ENCODE measurements at places on chromosomes 16 and 17. TPM values are rescaled to one million over a fixed set of nuclear protein-coding genes. Genes with fewer than 3 reads are reported as not detected.

DNA sequence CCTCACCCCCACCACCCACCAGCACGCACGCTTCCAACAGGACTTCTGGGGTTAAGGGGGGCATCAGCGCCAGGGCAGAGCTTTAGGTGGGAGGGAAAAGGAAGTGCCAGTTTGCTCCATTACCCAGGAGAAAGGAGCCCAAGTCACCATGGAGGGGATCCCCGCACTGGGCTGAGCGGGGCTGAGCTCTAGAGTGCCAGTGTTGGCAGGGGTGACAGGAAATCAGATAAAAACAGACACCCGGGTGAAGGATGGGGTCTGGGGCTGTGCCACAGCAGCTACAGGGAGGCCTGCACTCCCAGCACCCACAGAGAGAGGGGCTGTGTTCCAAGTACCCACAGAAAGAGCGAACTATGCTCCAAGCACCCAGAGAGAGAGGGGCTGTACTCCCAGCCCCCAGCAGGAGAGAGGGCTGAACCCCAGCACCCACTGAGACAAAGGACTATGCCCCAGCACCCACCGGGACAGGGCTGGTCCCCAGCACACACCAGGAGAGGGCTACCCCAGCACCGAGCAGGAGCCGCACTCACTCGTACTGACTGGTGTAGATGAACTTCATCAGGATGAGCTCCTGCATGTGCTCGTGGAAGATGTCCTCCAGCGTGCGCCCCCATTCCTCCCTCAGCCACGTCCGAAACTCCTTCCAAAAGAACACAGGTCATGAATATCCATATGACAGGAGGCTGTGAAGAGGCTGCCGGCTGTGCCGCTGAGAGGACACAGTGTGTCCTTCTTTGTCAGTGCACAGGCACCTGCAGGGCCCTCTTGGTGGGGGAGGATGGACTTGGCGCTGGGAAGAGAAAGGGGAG lies 18.6 kb upstream of the C16orf95 start:
- H3K4me3 ChIP-seq, result no peak overlapping the region
- no peaks in the 10 kb centered on the region for H3K27me3 ChIP-seq
- H3K4me1 ChIP-seq, result no peaks in the 10 kb centered on the region
- H3K27ac ChIP-seq, result no peak overlapping the region
- DNase-seq, result no peak

GRCh38 chr17:33292201-33292980 lies 704 bp downstream of the ASIC2 start:
- no peak overlapping the region for H3K4me3 ChIP-seq
- peaks cover 5% of the 10 kb centered on the region for H3K4me1 ChIP-seq
- no peak for DNase-seq
- no peak overlapping the region for H3K27ac ChIP-seq

GRCh38 chr17:42098730-42099399 lies 592 bp upstream of the ZNF385C start:
- H3K36me3 ChIP-seq, result peaks cover 6% of the 10 kb centered on the region
- H3K27me3 ChIP-seq, result peaks cover 11% of the 10 kb centered on the region
- H3K27ac ChIP-seq, result no peak overlapping the region
- H3K4me3 ChIP-seq, result no peak overlapping the region
- DNase-seq, result no peak
- H3K4me1 ChIP-seq, result peaks cover 13% of the 10 kb centered on the region

DNA sequence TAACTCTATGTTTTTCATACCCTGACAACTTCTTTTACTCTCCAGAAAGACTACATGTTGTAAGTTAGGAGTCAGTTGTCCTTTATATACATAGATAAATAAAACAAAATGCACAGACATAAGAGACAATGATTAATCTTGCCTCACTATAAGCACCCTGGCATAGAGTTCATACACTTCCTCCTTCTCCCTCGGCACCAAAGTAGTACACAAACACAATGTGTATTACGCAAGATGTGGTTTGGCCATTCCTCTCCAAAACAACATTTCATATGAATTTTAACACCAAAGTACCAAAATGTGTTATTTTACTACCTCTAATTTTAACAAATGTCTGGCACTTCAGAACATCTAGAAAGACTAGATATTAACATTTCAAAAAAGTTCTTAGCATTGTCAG lies 17.2 kb upstream of the SLFN11 start:
- H3K27ac ChIP-seq, result no peak overlapping the region
- no peaks in the 10 kb centered on the region for H3K27me3 ChIP-seq
- no peaks in the 10 kb centered on the region for H3K36me3 ChIP-seq
- DNase-seq, result no peak

GRCh38 chr16:55476625-55477533 lies 2.1 kb upstream of the MMP2 start:
- H3K27me3 ChIP-seq, result peaks cover 19% of the 10 kb centered on the region
- no peak overlapping the region for H3K4me3 ChIP-seq
- no peaks in the 10 kb centered on the region for H3K4me1 ChIP-seq
- no peak for DNase-seq

DNA sequence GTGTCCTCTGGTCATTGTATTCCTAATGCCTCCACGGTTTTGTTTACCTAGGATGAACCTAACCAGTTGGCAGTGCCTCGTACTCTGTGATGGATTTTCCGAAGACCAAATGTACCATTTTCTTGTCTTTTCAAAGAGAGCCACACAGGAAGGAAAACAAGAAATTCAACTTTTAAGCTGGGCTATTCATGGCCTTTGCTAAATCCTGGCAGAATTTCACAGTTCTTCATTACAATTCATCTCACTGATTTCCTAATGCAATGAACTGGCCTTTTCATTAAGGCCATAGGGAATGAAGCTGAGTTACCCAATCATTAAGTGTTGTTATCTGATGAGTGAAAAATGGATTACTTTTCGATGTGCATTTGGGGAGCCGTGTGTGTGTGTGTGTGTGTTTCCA lies 7.9 kb upstream of the KCNJ16 start:
- H3K27ac ChIP-seq, result no peak overlapping the region
- no peak for DNase-seq
- H3K36me3 ChIP-seq, result no peaks in the 10 kb centered on the region

- H3K27ac ChIP-seq, result no peak overlapping the region
- H3K27me3 ChIP-seq, result no peaks in the 10 kb centered on the region
- peaks cover 16% of the 10 kb centered on the region for H3K4me1 ChIP-seq
Observed at GRCh38 chr17:80827646-80828643, 163.7 kb upstream of the CHMP6 start.

DNA sequence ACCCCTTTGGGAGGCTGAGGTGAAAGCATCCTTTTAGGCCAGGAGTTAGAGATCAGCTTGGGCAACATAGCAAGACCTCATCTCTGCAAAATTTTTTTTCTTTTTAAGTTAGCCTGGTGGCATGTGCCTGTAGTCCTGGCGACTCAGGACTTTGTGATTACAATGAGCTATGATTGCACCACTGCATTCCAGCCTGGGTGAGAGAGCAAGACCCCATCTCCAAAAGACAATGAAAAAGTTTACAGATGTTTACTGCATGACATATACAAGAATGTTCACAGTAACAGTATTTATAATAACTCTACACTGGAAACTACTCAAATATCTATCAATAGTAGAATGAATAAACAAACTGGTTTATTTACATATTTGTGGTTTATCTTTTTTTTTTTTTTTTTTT lies 33.1 kb upstream of the CCL22 start:
- no peaks in the 10 kb centered on the region for H3K27me3 ChIP-seq
- no peak for DNase-seq
- H3K4me3 ChIP-seq, result no peak overlapping the region
- H3K4me1 ChIP-seq, result no peaks in the 10 kb centered on the region
- H3K27ac ChIP-seq, result no peak overlapping the region

DNA sequence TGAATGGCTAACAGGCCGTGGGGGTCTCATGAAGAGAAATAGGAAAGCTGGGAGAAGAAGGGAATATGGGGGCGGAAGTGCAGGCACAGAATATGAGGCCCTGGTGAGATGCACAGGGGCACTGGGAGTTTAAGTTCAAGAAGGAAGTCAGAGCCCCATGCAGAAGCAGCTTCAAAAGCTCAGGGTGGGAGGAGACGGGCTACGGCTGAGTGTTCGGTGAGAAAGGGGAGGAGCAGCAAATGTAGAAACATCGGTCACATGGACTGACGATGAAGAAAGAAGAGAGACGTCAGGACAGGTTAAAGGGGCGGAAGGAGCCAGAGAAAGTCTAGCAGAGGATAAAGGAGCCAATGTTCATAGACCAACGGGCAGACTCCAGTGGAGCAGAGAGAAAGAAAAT lies 204.5 kb upstream of the ZFHX3 start:
- H3K4me1 ChIP-seq, result no peaks in the 10 kb centered on the region
- H3K36me3 ChIP-seq, result no peaks in the 10 kb centered on the region
- no peak for DNase-seq
- no peaks in the 10 kb centered on the region for H3K27me3 ChIP-seq
- no peak overlapping the region for H3K4me3 ChIP-seq

- no peaks in the 10 kb centered on the region for H3K36me3 ChIP-seq
- no peak overlapping the region for H3K27ac ChIP-seq
- peaks cover 29% of the 10 kb centered on the region for H3K27me3 ChIP-seq
- peaks cover 35% of the 10 kb centered on the region for H3K4me1 ChIP-seq
- no peak for DNase-seq
Observed at GRCh38 chr17:56679115-56679776, 85.7 kb downstream of the NOG start.

GRCh38 chr17:58184308-58184985 lies 8.1 kb upstream of the EPX start:
- H3K27ac ChIP-seq, result no peak overlapping the region
- H3K36me3 ChIP-seq, result no peaks in the 10 kb centered on the region
- H3K4me3 ChIP-seq, result no peak overlapping the region
- no peak for DNase-seq

- H3K36me3 ChIP-seq, result no peaks in the 10 kb centered on the region
- no peaks in the 10 kb centered on the region for H3K4me1 ChIP-seq
- no peak overlapping the region for H3K27ac ChIP-seq
- H3K4me3 ChIP-seq, result no peak overlapping the region
Observed at GRCh38 chr16:1174477-1175357, 21.8 kb downstream of the CACNA1H start.

GRCh38 chr16:3607161-3607560 lies 4.2 kb downstream of the SLX4 start:
- no peak for DNase-seq
- H3K4me1 ChIP-seq, result peaks cover 13% of the 10 kb centered on the region
- H3K27ac ChIP-seq, result no peak overlapping the region
- H3K36me3 ChIP-seq, result peaks cover 6% of the 10 kb centered on the region
- H3K27me3 ChIP-seq, result no peaks in the 10 kb centered on the region

DNA sequence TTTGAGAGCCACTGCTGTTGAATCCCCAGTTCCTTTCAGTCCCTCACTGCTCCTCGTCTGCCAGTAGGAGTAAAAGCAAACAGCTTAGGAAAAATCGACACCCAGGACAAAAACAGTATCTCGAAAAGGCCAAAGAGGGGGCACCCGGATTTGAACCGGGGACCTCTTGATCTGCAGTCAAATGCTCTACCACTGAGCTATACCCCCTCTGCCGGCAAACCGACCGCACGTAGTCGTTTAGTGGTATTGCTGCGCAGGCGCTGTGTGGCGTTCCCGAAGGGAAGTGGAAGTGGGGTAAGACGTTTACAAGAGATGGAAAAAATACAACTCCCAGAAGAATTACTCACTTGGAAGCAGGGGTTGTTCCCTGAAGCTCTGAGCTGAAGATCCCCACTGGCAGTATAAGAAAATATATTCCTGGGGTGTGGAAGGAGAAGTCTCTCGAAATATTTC lies 2.2 kb upstream of the PLXDC1 start:
- peak; percentile 95 for DNase-seq
- H3K36me3 ChIP-seq, result no peaks in the 10 kb centered on the region
- H3K4me1 ChIP-seq, result peaks cover 55% of the 10 kb centered on the region

DNA sequence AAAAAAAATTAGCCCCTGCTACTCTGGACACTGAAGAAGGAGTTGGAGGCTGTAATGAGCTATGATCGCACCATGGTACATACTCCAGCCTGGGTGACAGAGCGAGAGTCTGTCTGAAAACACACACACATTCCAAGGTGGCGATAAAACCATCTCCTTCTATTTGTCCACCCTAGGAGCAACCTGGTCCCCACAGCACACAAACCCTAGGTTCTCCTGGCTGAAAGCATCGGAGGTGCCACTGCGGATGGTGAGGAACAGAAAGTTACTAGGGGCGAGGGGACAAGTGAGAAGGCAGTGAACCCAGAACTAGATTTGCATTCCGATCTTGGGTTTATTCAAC lies 1.4 kb upstream of the ECI1 start:
- no peak overlapping the region for H3K4me3 ChIP-seq
- no peak overlapping the region for H3K27ac ChIP-seq
- peaks cover 30% of the 10 kb centered on the region for H3K36me3 ChIP-seq
- H3K4me1 ChIP-seq, result peaks cover 19% of the 10 kb centered on the region
- H3K27me3 ChIP-seq, result no peaks in the 10 kb centered on the region

DNA sequence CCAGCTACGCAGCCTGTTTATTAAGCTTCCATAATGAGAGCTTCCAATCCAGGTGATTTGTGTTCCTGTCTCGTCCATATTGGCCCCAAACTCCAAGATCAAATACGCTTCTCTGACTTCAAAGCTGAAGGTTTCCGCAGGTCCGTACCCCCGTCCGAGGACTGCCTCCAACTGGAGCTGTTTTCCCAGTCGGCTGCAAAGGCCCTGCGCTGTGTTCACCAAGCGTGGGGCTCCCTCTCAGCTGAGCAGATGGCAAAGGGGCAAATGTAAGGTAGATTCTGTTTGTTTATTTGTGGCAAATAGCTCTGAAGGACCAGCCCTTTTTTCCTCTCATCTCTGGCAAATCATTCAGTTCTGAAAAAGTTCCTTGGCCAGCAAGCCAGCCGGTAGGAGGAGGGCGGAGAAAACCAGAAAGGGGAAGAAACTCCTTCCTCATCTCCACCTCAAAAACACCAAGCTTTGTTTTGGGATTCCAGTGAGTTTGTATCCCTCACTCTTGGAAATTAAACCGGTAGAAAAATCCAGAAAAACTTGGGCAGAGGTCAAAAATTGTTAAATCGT lies 35.2 kb downstream of the NXN start:
- H3K4me1 ChIP-seq, result no peaks in the 10 kb centered on the region
- no peak for DNase-seq
- H3K27ac ChIP-seq, result no peak overlapping the region
- H3K36me3 ChIP-seq, result no peaks in the 10 kb centered on the region
- H3K4me3 ChIP-seq, result no peak overlapping the region

DNA sequence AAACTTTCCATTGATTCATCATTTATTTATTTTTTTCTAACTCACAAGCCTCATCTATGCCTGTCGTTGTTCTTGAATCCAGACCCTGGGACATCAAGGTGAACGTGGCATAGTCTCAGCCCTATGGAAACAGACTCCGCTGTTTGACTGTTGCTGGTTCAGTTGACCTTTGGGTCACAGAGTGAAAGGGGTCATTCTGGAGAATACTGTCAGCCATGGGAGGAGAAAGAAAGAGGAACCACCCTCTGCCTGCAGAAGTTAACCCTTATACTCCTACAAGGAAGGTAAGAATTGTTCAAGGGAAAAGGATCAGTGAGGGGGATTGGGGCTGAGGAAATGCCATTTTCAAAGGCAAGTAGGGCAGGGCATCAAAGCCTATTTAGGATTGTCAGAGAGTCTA lies 387.6 kb upstream of the MAF start:
- DNase-seq, result no peak
- no peaks in the 10 kb centered on the region for H3K4me1 ChIP-seq
- no peaks in the 10 kb centered on the region for H3K36me3 ChIP-seq
- H3K4me3 ChIP-seq, result no peak overlapping the region

- H3K27ac ChIP-seq, result no peak overlapping the region
- H3K27me3 ChIP-seq, result no peaks in the 10 kb centered on the region
- H3K36me3 ChIP-seq, result peaks cover 92% of the 10 kb centered on the region
- H3K4me1 ChIP-seq, result no peaks in the 10 kb centered on the region
- no peak for DNase-seq
Observed at GRCh38 chr16:24953306-24953705, 61.9 kb downstream of the ARHGAP17 start.

NAGS gene
- 0.56 TPM for total RNA-seq

PRSS53 gene
- 3.5 TPM for total RNA-seq

CDH15 gene
- total RNA-seq, result not detected

OTOA gene
- not detected for total RNA-seq

KRTAP9-6 gene
- total RNA-seq, result not detected

C16orf54 gene
- 250 TPM for total RNA-seq

Measured in CD4-positive, alpha-beta T cell (primary cell).